ENCODE measurements at places on chromosomes 4 and X.

DNA sequence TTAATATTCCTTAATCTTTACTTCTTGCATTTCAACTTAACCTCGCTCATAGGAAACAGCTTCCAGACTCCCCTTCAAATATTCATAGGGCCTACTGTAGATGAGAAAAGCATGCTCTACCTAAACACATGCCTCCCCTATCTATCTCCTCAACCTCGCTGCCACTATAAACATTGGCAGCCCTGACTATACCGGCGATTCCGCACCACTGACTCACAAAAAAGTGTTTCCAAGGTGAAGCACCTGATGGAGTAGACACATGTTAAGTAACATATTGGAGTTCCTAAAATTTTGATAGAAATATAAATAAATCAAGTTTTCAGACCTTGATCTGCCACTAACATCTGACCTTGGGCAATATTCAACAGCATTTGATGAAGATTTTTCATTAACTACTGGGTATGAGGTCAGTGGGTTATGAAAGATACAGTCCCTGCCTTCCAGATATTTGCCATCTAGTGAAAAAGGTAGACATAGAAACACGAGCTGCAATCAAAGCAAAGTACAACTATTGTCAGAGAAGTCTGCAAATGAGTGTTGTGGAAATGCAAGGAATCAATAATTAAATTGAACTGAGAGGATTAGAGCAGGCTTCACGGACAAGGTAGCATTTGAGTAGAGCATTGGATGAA is 184.2 kb downstream of the MAML3 start:
- no peak for DNase-seq

DNA sequence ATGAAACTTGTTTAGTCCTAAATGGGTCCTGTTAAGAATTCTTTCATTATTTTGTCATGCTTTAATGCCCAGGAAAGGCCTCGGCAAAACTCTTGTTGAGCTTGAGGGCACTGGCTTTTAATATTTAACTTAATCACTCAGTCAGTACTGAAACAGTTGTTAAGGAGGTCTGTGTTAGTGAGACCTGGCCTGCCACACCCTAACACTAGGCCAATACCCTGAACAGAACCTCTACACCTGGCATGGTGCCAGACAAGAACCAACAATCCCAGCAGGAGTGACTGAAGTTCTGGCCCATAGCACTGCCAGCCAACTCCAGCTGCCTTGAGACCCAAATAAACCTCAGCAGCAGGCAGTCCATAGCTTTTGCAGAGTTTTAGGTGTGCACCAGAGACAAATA is 85.7 kb upstream of the ITM2A start:
- DNase-seq, result no peak

- DNase-seq, result no peak
Measured at GRCh38 chr4:177091515-177091914, 218.2 kb upstream of the NEIL3 start.

- no peak for DNase-seq
Measured at GRCh38 chrX:56600141-56600540, 36.7 kb downstream of the UBQLN2 start.

DNA sequence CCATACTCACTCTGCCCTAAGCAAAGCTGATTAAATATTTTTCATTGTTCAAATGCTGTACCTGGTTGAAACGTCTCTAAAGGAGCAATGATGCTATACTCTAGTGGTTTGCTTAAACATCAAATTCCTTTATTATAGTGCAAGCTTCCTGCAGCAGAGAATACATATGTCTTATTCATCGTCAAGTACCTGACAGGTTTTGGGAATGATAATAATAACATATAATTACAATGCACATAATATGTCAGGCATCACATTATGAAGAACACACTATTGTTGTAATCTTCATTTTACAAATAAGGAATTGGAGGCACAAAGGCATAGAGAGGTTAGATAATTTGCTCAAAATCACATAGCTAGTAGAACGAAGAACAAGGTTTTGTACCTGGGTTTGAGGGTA is 151.6 kb downstream of the GRIA2 start:
- no peak for DNase-seq

DNA sequence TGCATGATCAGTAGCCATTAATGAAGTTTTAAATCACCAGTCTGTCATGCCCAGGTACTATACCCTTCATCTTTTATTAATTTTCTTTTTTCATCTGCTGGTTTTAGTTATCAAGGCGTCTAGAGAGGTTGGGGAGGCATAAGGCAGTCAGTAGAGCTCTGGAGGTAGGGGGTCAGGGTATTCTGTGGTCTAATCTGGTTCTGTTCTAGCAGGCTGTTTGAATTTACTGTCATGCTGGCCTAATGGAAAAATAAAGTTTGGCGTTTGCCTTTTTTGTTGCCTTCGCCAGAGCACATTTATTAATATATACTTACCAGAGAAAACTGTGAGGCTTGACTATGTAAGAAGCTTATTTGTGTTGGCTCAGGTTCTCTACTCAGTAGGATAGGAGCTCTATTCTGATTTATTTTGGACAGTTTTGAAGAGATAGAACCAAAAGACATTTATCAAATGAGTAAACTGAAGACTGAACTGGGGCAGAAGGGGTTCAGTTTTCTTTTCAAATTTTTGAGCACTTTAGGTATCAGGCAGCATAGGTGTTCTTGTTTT is 46.9 kb downstream of the TMEM131L start:
- DNase-seq, result no peak

- no peak for DNase-seq
Measured at GRCh38 chr4:104420766-104421165, 73.9 kb downstream of the CXXC4 start.

Measured in activated T-cell treated with anti-CD3 and anti-CD28 coated beads, Interleukin-2, amount 50 U/mL, for 1 hour (primary cell).